ENCODE measurements at places on chromosomes 12 and 14.

DNA sequence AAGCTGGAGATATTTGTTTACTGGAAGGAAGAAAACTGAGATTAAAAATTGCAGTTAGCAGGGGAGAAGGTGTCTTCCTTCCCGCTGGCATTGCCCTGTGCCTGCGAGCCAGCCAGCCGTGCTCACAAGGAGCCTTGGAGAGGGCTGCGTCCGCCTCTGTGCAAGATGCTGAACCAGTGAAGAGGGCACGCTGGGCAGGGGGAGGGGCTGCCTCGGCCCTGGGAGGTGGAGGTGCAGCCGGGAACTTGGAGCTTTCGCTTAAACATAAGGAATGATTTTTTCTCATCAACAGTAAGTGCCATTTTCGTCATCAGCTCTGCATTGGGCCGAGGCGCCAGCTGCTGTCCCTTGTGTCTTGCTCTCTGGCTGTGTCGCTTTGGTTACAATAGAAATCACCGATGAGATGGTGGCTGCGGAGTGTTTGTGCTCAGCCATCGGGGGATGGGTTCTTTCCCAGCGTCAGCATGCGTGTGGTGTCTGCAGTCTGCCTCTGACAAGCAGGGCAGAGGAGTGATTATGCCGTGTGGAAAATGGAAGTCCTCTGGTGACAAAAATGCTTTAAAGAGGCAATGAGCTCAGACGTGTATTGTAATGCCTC, 97.3 kb downstream of the ESR2 start:
- DNase-seq: peak; percentile 33

- no peak for DNase-seq
Measured at GRCh38 chr14:100332797-100333196, 9.7 kb downstream of the SLC25A47 start.

DNA sequence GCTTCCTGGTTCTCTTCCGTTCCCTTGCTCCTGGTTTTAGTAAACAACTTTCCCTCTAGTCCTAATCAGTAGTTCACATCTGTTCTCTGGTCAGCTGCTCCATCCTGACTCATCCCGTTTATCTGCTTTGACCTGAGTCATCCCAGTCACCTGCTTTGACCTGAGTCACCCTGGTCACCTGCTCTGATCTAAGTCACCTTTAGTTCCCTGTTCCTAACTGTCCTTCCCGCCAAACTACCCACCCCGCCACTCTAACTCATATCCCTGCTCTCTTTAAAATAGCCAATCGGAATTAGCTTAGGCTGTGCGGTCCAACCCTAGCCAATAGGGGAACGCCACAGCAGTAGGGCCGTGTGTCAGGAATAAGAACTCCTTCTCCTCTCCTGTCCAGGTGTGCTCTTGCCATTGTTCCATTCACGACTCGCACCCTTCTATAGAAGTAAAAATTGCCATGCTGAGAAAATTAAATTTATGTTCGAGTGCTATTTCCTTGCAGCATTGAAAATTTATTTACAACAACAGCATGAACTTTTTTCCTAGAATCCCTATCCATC, 3.1 kb upstream of the ANKRD33 start:
- no peak for DNase-seq

DNA sequence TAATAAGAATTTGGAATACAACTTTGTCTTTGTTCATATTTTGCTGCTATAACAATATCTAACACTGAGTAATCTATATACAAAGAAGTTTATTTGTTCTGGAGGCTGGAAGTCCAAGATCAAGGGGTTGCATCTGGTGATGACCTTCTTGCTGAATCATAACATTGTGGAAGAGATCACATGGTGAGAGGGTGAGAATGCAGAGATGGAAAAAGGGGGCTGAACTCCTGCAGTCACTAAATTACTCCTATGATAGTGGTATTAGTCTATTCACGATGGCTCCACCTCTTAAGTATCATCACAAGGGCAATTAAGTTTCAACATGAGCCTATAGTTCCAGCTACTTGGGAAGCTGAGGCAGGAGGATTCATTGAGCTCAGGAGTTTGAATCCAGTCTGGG, 4.5 kb upstream of the AKAP6 start:
- DNase-seq: no peak

GRCh38 chr12:67579662-67580003, 68.9 kb upstream of the DYRK2 start:
- no peak for DNase-seq

- DNase-seq: no peak
Measured at GRCh38 chr12:86748894-86749293, 492.7 kb upstream of the MGAT4C start.

GRCh38 chr14:104356020-104356737, 217.8 kb downstream of the KIF26A start:
- no peak for DNase-seq

- no peak for DNase-seq
Measured at GRCh38 chr12:91555436-91556415, 373.1 kb upstream of the DCN start.

- no peak for DNase-seq
Measured at GRCh38 chr12:7282844-7283243, 21.0 kb upstream of the ACSM4 start.

DNA sequence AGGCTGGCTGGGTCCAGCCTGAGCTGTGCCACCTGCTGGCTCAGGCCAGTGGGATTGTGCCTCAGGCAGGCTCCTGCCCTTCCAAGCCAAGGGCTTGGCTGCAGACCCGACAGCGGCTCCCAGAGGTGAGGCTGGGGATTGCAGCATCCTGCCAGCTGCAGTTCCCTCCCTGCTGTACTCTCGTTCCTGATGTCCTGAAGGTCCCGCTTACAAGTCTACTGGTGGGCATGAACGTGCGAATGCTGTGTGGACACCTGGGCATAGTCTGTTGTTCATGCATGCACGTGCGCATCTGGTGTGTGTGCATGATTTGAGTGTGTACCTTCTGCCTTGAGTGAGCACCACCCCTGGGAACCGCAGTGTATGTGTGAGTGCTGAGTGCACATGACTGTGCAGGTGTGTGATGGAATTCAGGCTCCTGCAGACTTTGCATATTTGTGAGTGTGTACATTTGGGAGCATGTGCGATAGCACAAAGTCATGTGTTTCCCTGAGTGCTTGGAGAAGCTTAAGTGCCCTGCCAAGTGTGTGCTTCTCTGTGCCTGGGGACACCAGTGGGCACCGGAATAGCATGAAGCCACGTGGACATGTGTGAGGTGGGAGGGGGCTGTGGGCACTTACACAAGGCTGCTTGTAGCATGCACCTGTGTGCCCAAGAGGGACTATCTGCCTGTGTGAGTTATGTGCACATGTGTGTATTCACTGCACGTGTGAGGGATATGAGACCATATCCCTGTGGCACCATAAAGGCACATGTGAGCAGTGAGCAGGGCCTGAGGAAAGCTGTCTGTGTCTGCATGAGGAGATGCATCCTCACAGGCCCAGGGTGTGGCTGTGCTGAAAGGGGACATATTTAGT, 19.3 kb upstream of the KRT7 start:
- DNase-seq: peak; percentile 45

- DNase-seq: no peak
Measured at GRCh38 chr12:28173440-28173839, 16.8 kb upstream of the CCDC91 start.

- DNase-seq: peak; percentile 77
Measured at GRCh38 chr12:95548539-95549391, 2.5 kb downstream of the USP44 start.

- DNase-seq: no peak
Measured at GRCh38 chr14:61615743-61616523, 79.4 kb upstream of the HIF1A start.

GRCh38 chr12:12398026-12398859, 41.4 kb downstream of the BORCS5 start:
- DNase-seq: no peak

- DNase-seq: no peak
Measured at GRCh38 chr12:1666215-1666614, 24.7 kb upstream of the ADIPOR2 start.

GRCh38 chr14:94690486-94690885, 78.3 kb downstream of the SERPINA3 start:
- no peak for DNase-seq

DNA sequence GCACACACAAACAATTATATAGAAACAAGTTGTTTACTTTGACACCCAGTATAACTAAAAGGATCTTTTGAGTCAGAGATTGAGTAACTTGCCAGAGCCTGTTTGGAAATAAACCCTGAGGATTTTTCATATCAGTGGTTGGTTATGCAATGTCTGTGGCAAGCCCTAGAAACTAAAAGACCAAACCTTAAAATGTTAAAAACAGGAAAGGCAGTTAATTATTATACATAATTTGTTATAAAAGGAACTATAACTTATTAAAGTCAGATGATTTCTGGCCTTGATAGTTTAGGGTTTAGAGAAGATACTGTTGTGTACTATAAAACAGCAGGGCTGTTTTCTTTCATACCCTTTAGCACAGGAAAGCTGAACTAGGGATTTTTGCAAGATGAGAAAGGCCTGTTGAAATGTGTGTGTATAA, 44.1 kb downstream of the PSEN1 start:
- no peak for DNase-seq

DNA sequence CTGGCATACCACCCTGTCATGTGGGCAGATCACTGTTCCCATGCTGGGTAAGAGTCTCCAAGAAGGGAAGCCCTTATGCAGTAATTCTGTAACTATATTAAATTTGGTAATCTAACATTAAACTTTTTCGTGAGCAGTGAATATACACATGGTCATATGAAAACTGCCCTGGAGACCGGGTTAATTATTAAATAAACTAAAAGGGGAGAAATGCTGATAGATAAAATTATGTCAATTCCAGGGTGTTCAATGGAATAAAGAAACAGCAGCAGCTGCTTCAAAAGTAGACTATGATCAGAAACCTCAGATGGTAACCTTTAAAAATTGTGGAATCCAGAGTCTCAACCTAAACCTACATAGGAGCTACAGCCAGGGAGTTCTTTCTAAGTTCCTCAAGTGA, 100.0 kb downstream of the PAWR start:
- DNase-seq: no peak

GRCh38 chr12:28415755-28416154, 225.5 kb downstream of the CCDC91 start:
- no peak for DNase-seq

DNA sequence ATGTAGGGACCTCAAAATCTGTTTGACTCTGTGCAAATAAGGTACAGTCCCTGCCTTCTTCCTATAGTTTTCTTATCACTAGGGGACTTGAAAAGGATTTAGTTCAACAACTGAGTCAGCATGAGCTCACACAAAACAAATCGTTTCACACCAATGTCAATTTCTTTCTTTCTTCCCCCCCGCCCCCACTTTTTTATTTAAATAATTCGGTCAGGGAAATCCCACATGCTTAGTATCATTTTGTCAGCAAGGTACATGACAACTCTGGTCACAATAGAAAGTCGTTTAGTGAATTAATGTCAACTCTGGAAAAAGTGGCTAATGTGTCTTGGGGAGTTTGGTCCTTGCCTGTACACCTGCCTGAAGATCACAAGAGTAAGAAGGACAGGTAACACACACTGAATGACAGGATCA, 232.2 kb upstream of the PLEKHG7 start:
- peak; percentile 9 for DNase-seq

GRCh38 chr12:129467289-129467688, 436.5 kb downstream of the TMEM132D start:
- DNase-seq: no peak

DNA sequence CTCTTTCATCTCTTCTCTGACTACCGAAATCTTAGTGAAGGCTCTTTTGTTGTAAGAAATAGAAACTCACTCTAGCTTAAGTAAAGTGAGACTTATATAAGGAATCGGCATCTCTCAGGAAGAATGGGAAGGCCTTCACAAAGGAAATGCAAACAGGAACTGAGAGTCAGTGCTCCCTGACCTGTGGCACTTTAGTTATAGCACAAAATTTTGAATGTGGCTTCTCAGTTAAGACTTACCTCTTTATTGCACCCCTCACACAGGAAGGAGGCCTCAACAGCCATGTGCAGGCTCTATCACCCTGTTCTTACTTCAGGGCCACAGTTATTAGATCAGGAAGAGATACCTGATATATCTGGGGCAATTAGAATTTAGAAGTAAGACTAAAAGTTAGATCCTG, 224.7 kb upstream of the EGLN3 start:
- DNase-seq: no peak

Measured in CD4-positive, alpha-beta T cell treated with Interleukin-12 subunit alpha and Interleukin-12 subunit beta, for 1 hour (primary cell).